Caco-2 (cell line): ENCODE measurements at places on chromosomes 2 and 18.

DNA sequence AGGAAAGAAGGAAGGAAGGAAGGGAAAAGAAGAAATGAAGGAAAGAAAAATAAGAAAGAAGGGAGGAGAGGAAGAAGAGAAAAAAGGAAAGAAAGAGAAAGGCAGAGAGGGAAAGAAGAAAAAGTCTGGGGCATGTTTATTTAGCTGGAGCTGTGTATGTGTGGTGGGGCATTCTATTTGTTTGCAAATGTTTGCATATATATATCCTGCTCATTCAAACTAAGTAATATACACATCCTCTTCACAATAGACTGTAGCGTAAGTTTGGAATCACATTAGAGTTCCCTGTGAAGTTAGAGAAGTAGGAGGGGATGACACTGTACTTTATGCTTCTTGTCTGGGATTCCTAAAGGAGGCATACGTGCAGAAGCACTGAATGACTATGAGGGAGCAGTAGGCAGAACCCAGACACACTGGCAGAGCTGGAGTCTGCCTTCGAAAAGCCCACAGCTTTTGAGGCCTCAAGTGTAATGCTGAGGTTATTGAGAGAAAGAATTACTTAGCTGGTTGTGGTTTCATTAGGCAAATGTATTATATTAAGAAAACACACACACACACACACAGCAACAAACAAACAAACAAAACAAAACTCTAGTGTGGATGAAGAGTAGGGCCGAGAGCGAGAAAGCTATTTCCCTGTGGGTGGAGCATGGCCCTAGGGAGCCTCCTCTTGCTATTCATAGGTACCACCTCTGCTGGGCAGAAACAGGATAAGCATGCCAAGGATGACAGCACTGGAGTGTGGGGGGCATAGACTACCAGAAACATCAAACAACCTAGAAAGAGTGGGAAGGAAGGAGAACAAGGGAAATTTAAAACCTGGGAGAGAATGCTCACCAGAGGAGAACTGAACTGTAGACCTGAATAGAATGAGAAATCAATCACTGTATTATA, 905.1 kb upstream of the NXPH2 start:
- DNase-seq, result no peak

DNA sequence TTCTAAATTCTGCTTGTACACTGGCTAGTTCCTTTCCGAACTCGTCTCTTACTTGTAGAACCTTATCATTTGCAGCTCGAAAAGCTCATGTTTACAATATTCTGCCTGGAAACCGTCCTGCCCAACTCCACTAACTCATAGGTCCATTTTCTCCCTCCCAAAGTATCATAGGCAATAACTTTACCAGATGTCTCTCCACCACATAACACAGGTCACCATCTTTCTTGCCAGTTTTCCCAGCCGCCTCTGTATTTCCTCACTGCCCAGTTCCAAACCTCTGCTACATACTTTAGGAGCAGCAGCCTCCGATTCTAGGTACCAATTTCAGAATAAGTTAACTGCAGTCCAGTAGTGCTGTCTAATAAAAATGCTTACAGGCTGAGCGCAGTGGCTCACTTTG, 259.5 kb downstream of the GLI2 start:
- DNase-seq, result no peak

- no peak for DNase-seq
These were observed 169.4 kb downstream of the FSHR start for GRCh38 chr2:48984922-48985321.

DNA sequence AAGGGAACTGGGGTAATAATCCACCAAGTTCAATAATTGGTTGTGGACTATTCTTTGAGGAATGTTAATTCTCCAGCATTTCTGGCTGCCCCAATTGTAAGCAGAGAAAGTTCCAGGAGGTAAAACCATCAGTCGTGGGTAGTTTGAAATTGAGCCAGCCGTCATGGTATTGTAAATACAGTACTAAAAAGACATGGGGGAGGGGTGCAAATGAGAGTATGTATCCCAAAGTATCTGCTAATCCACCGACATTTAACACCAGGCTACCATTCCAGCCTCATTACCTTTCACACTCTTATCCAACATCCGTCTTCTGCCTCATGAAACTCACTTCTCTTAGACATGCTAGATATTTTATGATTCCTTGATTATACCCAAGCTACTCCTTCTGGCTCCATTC, 507.9 kb downstream of the ERBB4 start:
- DNase-seq, result no peak

GRCh38 chr2:197247083-197247482, 63.5 kb downstream of the ANKRD44 start:
- DNase-seq, result no peak

GRCh38 chr2:144402251-144402650, 117.7 kb downstream of the ZEB2 start:
- DNase-seq, result no peak

GRCh38 chr18:37266290-37266689, 299.3 kb downstream of the CELF4 start:
- no peak for DNase-seq

DNA sequence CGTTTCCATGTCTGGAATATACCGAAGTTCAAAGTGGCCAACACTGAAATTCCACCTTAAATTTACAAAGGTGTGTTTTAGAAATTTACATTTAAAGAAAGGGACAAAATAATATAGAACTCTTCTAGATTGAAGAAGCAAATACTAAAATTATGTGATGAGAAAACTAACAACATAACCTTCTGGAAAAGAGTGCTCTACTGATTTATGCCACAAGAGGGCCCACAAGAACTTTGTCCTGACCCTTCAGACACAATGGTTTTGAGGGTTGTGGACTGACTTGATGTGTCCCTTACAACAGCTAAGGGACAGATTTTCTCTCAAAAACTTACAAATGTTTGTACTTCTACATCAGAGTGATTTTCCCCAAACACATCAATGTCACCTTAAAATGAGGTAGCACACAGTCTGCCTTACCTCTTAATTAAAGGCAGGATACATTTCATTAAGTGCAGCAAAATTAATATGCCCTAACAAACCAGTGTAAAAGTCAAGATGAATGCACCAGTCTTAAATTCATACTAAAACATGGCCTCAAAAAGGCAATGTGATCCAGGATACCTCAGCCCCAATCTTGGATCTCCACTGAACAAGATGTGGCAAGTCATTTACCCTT, 36.2 kb downstream of the EIF2AK3 start:
- DNase-seq, result peak; percentile 75

- DNase-seq, result no peak
These were observed 216.8 kb downstream of the EIPR1 start for GRCh38 chr2:3160751-3161330.

- no peak for DNase-seq
These were observed 42.9 kb downstream of the AGAP1 start for GRCh38 chr2:235536711-235537110.

DNA sequence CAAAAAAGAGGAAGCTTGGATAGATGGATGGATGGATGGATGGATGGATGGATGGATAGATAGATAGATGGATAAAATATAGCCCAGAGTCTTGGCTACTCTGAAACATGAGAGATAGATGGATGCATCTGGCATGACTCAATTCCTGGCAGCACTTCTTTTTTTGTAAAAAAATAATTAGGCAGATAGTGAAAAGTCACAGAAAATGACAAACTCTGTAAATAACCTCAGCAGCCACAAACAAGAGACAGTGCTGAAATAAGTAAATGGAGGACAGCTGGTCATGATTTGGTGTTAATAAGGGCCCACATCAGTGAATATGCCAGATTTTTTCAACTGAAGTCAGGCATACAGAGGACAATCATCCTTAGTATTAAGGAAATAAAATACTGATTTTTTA, 585.0 kb upstream of the GCFC2 start:
- no peak for DNase-seq

GRCh38 chr2:142153601-142154000, 22.8 kb upstream of the LRP1B start:
- DNase-seq, result no peak

DNA sequence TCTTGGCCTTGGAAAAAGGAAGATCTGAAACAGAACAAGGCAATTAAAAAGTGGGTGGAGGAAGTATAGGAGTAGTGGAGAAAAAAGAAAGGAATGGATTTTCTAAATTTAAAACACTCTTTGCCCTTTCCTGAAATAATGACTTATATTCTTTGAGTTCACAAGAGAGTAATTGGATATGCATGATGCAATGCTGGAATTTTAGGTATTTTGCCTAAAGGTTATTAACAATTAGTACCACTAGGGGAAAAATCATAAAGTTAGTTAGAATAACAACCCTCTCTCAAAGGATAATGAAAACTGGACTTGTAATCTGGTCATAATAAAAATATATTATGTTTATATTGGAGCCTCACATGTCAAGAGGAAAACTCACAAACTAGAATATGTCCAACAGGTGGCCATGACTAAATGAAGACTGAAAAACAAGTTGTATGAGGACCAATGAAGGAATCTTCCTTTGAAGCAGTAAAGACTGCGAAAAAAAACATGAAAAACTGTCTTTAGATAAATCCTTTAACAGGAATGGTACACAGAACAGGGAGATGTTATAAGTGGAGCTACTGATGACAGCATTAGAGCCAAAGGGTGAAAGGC, 281.8 kb downstream of the NCKAP5 start:
- no peak for DNase-seq

DNA sequence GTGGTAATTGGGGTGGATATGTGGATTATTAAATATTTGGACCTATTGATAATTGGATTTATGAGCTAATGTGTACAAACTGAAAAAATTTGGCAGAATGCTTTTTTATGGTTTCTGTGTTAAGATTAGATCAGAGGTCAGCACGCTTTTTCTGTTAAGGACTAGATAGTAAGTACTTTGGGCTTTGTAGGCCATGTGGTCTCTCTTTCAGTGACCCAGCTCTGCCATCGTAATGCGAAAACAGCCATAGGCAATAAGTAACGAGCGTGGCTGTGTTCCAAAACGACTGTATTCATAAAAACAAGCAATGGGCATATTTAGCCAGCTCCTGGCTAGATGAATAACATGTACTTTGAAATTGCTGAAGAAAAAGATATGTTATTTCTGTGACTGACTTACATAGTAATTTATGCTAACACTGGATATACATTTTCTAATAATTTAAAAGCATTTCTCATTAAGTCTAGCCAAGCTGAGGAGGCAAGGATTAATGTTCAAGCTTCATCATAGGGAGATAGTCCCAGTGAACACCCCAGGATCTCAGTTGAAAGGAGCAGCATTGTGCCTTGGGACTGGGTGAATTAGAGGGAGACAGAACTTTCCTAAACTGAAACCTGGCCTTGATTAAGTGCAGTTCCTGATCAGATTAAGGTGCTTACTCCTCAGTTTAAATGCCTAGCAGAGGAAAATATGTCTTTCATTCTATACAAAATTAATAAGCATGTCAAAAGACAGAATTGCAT, 20.0 kb downstream of the CCDC138 start:
- DNase-seq, result no peak

DNA sequence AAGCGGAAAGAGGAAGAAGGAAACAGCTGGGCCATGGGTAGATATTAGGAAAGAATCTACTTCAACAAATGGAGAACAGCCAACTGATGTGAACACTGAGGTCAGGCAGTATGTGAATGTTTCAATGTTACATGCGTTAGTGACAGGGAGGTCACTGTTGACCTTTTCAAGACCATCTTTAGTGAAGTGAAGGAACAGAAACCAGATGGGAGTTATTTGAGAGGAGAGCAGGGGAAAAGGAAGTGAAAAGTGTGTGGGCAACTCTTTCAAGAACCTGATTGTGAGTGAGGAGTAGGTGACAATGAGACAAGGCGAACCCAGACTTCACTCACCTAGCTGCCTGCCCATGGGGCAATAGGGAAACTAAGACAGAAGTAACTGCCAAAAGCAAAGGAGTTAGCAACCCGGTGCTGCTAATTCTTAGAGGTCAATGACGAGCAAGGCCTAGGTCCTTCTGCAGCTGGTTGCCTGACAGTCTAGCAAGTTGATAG, 67.0 kb downstream of the SP3 start:
- no peak for DNase-seq

DNA sequence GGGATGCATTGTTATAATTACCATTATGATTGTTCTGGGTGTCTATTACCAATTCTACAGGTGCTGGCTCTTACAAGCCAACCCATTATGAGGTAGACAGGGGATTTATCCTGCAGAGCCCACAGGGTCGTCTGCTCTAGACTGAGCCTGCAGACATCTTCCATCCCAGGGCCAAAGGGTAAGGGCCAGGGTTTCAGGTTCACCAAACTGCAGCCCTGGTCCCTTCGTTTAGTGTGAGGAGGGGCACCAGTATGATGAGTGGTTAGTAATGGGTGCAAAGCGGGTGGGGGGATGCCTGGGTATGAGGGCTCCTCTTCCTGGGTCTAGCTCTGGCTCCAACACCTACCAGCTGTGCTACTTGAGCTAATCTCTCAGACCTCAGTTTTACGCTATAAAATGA, 1.2 kb upstream of the ARID5A start:
- DNase-seq, result no peak

GRCh38 chr2:56244911-56245530, 61.2 kb downstream of the CCDC85A start:
- DNase-seq, result no peak

DNA sequence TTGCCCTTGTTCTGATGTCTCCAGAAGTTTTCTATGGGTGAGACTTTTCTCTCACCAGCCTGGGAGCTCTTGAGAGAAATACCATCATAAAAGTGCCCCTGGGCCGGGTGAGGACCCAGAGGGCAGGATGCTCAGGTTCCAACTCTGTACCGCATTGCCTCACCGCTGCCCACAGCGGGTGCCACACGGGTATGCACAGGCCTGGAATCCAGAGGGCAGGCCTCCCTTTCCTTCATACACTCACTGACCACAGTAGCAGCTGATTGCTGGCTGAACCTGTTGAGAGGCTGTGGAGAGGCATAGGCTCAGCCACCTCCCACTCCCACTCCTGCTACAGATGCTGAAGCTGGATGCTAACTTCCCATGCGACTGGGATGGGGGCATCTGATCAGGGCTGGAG, 293.8 kb downstream of the CYP26B1 start:
- no peak for DNase-seq

DNA sequence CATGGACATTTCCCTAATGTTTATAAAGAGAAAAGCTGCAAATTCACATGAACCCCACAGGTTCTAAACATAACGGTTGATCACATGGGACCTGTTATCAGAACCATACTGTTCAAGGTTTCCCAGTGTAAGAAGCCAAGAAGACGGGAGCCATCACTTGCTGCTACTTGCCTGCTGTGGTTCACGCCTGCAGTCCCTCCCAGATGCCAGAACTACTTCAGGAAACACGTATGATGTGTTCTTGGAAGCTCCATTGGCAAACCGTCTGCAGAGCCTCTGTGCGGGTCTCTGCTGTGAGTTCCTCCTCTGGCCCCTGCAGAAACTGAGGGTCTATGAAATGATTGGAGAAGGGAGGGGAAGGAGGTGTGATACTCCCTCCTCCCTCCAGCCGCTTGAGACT, 75.2 kb downstream of the CABLES1 start:
- DNase-seq, result no peak
